Panc1 (cell line): ENCODE measurements at places on chromosomes 6 and 20. TPM values are rescaled to one million over a fixed set of nuclear protein-coding genes. Genes with fewer than 3 reads are reported as not detected.

DNA sequence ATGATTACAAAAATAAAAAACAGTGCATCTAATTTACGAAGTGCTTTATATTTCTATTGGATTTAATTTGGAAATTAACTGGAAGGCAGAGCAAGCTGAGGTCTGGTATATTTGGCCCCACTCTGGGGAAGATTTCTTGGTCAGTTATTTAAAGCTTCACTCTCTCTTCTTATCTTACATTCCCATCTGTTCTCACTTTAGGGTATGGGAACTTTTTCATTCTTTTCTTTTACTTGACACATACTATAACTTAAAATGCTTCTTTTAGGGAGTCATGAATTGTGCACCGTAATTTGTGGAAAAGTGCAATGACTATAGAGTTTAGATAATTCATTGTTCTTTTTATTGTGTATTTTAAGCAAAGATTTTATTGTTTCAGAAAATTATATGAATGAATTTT lies 170.4 kb downstream of the BCKDHB start:
- H3K4me3 ChIP-seq = no peak overlapping the region
- H3K36me3 ChIP-seq = no peaks in the 10 kb centered on the region; the same call in 1 of the 2 replicates
- H3K4me1 ChIP-seq = no peaks in the 10 kb centered on the region
- no peak for DNase-seq

The POU5F1 gene
- 1.1 TPM for total RNA-seq

The TRAPPC3L gene
- total RNA-seq = not detected

DNA sequence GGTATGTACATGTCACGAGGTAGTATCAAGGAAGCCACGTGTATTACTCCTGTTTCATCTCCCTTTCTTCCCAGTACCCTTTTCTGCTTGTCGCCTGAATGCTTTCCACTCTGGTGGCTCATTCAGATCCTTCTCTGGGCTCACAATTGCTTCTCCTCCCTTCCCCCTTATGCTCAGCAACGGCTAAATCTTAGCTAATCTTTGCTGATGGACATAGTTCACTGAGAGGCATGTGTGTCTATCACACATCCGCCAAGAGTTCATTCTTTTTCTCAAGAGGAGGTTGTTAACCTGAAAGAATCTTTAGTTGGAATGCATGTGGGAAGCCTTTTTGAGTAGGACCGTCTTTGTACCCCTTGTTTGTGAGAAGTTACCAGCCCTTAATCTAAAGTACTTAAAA lies 25.8 kb upstream of the MROH8 start:
- peaks cover 34% of the 10 kb centered on the region for H3K36me3 ChIP-seq
- H3K27ac ChIP-seq = no peak overlapping the region
- H3K27me3 ChIP-seq = no peaks in the 10 kb centered on the region

GRCh38 chr6:155121699-155122098 lies 126.6 kb downstream of the TIAM2 start:
- H3K27ac ChIP-seq = no peak overlapping the region
- no peak overlapping the region for H3K4me3 ChIP-seq
- no peaks in the 10 kb centered on the region for H3K27me3 ChIP-seq
- no peaks in the 10 kb centered on the region for H3K36me3 ChIP-seq
- peaks cover 20% of the 10 kb centered on the region for H3K4me1 ChIP-seq
